NCI-H1092 (cell line): ENCODE measurements at places on chromosomes 5 and 9.

DNA sequence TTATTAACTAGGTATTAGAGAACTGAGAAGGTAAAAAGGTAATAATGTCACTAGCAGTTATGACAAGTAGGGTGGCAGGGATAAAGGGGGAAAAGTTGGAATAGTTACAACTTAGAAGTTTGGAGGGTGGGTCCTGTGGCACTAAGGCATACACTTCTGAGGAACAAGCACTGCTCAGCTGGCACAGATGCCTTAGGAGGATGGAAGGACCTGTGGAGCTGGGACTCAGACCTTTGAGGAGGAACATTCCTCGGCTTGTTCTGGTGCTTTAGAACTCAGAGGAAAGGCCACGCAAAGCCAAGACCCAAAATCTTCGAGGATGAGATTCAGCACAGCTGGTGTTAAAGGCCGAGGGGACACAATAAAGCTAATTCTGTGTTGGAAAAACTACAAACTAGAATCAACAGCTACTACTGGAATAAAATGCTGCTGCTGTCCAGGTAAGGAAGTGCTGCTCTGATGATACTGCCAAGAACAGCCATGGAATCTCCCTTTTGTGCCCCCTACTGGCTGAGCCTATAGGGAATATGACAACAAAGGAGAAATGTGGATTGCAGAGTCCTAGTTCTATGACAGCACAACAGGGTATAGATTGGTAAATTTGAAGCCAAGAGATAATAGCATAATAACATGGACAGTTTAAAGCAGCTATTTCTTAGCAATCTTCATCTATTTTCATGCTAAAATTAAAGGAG, 126.7 kb downstream of the SLC25A46 start:
- no peak for DNase-seq

- peak; percentile 55 for DNase-seq
These were observed 62.6 kb downstream of the NEK6 start for GRCh38 chr9:124320062-124320973.

DNA sequence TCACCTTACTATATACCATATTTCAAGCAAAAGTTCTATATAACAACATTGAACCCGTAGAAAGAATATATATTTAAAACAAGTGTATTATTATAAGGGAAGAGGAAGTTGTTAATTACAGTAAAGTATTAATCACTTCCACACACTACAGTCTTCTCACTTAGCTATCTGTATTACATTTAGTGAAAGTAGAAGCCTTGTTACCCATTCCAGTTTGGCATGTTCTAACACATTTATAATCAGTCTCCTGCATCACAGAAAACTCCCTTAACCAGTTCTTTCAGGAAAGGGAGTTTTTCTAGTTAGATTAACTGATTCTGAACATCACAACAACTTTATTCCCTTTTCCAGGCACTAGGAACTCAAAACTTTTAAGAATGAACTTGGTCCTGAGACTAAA, 6.9 kb downstream of the RAB14 start:
- no peak for DNase-seq

- DNase-seq = no peak
These were observed 108.1 kb upstream of the SPRY4 start for GRCh38 chr5:142432961-142433360.
